ENCODE measurements at places on chromosomes 5 and 9. TPM values are rescaled to one million over a fixed set of nuclear protein-coding genes. Genes with fewer than 3 reads are reported as not detected.

DNA sequence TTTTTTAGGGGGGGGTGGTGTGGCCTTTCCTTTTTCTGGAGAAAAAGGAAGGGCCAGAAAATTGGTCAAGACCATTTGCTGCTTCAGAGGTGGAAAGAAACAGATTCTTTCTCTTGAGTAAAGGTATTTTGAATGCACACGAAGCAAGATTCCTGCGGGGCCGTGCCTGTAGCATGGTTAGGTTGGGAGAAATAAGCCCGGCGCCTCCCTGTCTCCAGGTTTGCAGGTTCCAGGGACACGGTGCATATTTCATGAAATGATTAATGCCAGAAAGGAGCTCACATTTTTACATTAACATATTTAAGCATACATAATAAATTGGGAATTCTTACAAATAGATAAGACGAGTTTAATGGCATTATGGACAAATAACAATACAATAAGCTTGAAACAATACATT lies 409.5 kb upstream of the IRX1 start:
- H3K36me3 ChIP-seq: no peaks in the 10 kb centered on the region
- no peak overlapping the region for H3K27ac ChIP-seq
- no peak for DNase-seq
- no peaks in the 10 kb centered on the region for H3K4me1 ChIP-seq
- H3K4me3 ChIP-seq: no peak overlapping the region

DNA sequence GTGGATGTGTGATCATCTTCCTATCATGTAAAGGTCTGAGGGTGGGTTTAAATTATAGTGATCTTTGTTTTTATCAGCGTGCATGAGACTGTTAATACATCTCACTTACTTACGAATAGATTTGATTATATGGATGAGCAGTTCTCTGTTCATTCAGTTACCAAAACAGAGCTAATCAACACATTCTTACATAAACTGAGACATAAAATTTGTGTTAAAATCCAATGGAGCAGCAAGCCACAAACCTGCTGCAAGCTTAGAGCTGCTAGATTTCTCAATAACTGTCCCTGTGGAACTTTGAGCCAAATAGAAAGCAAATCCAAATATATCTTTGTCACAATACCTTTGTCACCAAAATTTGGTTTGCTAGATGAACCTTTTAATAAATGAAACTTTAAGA lies 50.1 kb downstream of the NUDT12 start:
- H3K4me1 ChIP-seq: no peaks in the 10 kb centered on the region
- no peak for DNase-seq
- H3K27ac ChIP-seq: no peak overlapping the region
- no peak overlapping the region for H3K4me3 ChIP-seq
- H3K36me3 ChIP-seq: no peaks in the 10 kb centered on the region

DNA sequence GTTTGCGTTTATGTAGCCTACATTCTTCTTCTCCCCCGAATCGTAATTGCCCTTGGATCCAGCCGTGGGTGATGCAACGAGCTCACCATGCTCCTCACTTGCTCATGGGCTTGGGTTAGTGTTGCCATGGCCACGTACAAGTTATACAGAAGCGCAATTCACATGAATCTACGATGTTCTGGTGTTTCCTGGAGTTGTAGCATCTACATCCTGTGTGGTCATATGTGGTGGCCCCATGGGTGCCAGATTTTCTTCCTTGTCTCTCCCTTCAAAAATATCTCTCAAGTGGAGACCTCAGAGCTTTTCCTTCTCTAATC lies 115.3 kb downstream of the TLE4 start:
- no peaks in the 10 kb centered on the region for H3K27me3 ChIP-seq
- no peak overlapping the region for H3K4me3 ChIP-seq
- H3K27ac ChIP-seq: no peak overlapping the region
- no peaks in the 10 kb centered on the region for H3K36me3 ChIP-seq

GRCh38 chr5:149837680-149838269 lies 106.8 kb downstream of the PDE6A start:
- no peak overlapping the region for H3K4me3 ChIP-seq
- H3K27me3 ChIP-seq: no peaks in the 10 kb centered on the region
- H3K36me3 ChIP-seq: peaks cover 45% of the 10 kb centered on the region
- peaks cover 18% of the 10 kb centered on the region for H3K4me1 ChIP-seq
- DNase-seq: peak; percentile 47

DNA sequence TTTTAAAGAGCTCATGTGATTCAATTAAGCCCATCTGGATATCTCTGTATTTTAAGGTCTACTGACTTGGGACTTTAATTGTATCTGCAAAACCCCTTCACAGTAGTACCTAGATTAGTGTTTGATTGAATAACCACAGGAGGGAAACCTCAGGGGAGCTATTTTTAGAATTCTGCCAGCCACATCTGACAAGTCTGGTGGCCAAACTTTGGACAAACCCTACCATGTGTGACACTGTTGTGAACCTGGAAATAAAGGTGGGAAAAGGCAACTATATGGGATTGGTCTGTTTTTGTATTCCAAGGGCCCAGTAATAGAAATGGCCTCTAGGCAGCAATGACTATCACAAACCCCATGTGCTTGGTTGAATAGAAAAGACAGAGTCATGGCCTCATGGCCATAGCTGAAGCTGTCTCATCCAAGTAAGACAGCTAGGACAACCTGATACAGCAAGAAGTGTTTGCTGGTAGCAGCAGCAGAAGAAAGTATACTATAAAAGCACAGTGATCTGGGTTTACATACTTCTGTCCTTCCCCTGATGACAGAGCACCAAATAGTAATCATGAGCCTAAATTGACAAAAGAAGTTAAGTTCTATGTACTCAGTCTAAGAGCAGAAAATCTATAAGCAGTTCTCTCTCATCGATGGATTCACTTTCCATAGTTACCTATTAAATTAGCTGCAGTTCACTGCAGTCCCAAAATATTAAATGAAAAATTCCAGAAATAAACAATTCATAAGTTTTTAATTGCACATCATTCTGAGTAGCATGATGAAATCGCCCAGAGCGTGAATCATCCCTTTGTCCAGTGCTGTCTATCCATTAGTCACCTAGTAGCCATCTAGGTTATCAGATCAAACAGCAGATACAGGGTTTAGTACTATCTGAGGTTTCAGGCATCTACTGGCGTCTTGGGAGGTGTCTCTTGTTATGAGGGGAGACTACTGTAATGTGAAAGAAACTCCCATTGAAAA lies 189.8 kb downstream of the ARHGAP26 start:
- H3K27ac ChIP-seq: no peak overlapping the region
- H3K4me3 ChIP-seq: no peak overlapping the region
- H3K36me3 ChIP-seq: no peaks in the 10 kb centered on the region
- peaks cover 5% of the 10 kb centered on the region for H3K4me1 ChIP-seq

DNA sequence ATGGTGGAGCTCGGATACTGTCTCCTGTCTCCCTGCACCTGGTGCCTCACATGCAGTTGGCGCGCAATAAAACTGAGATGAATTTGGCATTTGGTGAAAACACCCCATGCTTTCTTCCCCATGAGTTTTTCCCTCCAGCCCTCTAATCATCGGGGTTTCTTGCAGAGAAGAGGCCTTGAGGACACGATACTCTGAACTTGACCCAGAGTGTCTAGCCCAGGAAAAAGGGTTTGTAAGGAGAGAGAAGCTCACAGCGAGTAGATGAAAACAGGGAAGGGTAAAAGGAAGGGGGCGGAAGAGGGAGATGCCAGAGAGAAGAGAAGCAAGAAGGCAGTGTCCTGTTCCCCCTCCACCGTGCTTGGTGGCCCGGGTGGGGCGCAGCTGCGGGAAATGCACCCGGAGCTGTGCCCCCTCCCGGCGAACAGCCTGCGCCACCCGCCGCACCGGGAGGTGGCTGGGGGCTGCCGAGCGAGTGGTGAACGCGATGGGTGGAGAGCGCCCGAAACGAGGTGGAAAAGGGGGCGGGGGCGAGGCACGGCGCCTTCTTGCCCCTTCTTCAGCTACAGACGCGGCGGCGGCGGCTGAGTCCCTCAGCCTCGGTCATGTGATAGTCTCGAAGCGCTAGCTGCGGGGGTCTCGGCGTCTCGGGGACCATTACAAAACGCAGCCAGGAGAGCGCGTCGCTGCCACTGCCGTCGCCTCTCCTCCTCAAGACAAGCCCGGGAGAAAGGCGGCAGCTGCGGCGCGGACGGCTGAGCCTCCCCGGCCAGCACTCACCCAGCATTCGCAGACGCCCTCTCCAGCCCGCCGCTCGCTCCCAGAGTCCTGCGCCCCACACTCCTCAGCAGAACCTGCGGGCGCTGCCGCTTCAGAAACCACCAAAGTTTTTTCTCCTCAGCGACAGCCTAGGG lies 1.1 kb upstream of the FOXB2 start:
- no peaks in the 10 kb centered on the region for H3K36me3 ChIP-seq
- H3K4me3 ChIP-seq: peak overlapping the region; percentile 10
- no peak overlapping the region for H3K27ac ChIP-seq
- H3K27me3 ChIP-seq: peaks cover 97% of the 10 kb centered on the region
- DNase-seq: no peak
- H3K4me1 ChIP-seq: peaks cover 58% of the 10 kb centered on the region

- no peak for DNase-seq
- peak overlapping the region; percentile 93 for H3K27ac ChIP-seq
- no peak overlapping the region for H3K4me3 ChIP-seq
- H3K27me3 ChIP-seq: no peaks in the 10 kb centered on the region
Measured at GRCh38 chr9:134554373-134555093, 87.1 kb upstream of the COL5A1 start.

GRCh38 chr9:130122456-130122855 lies 49.7 kb upstream of the NCS1 start:
- H3K36me3 ChIP-seq: peaks cover 42% of the 10 kb centered on the region
- H3K4me1 ChIP-seq: peaks cover 61% of the 10 kb centered on the region
- peak overlapping the region; percentile 84 for H3K27ac ChIP-seq

GRCh38 chr5:111401906-111402305 lies 110.4 kb downstream of the STARD4 start:
- no peaks in the 10 kb centered on the region for H3K36me3 ChIP-seq
- no peak overlapping the region for H3K27ac ChIP-seq
- no peaks in the 10 kb centered on the region for H3K27me3 ChIP-seq
- no peaks in the 10 kb centered on the region for H3K4me1 ChIP-seq
- no peak overlapping the region for H3K4me3 ChIP-seq

- no peak overlapping the region for H3K27ac ChIP-seq
- H3K4me3 ChIP-seq: no peak overlapping the region
- no peaks in the 10 kb centered on the region for H3K36me3 ChIP-seq
- DNase-seq: no peak
Measured at GRCh38 chr5:14054965-14055963, 87.9 kb upstream of the TRIO start.

GRCh38 chr5:71743155-71743554 lies 24.1 kb downstream of the CARTPT start:
- DNase-seq: peak; percentile 61
- H3K27ac ChIP-seq: no peak overlapping the region
- H3K4me3 ChIP-seq: no peak overlapping the region
- no peaks in the 10 kb centered on the region for H3K36me3 ChIP-seq
- no peaks in the 10 kb centered on the region for H3K4me1 ChIP-seq

GRCh38 chr9:70484232-70485130 lies 70.0 kb upstream of the KLF9 start:
- DNase-seq: peak; percentile 66
- H3K36me3 ChIP-seq: no peaks in the 10 kb centered on the region
- no peak overlapping the region for H3K4me3 ChIP-seq

DNA sequence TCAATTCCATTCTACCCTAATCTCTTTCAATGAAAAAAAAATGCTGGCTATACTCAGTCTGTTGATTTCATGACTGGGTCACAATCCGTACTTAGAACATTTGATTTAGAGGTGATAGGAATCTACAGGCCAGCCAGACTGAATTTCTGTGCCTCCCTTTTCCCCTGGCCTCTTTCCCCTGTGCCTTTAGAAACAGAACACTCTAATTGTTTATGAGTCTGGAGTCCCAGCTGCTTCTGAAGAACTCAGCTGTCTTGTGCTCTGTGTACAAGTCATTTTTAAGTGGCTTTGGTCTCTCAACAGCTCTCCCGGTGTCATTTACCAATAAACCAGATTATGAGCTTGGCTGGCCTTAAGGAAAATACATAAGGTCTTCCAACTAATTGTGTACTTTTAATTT lies 94.1 kb upstream of the ITGA2 start:
- peaks cover 3% of the 10 kb centered on the region for H3K36me3 ChIP-seq
- no peaks in the 10 kb centered on the region for H3K27me3 ChIP-seq
- H3K4me3 ChIP-seq: no peak overlapping the region
- no peak overlapping the region for H3K27ac ChIP-seq
- peaks cover 8% of the 10 kb centered on the region for H3K4me1 ChIP-seq

DNA sequence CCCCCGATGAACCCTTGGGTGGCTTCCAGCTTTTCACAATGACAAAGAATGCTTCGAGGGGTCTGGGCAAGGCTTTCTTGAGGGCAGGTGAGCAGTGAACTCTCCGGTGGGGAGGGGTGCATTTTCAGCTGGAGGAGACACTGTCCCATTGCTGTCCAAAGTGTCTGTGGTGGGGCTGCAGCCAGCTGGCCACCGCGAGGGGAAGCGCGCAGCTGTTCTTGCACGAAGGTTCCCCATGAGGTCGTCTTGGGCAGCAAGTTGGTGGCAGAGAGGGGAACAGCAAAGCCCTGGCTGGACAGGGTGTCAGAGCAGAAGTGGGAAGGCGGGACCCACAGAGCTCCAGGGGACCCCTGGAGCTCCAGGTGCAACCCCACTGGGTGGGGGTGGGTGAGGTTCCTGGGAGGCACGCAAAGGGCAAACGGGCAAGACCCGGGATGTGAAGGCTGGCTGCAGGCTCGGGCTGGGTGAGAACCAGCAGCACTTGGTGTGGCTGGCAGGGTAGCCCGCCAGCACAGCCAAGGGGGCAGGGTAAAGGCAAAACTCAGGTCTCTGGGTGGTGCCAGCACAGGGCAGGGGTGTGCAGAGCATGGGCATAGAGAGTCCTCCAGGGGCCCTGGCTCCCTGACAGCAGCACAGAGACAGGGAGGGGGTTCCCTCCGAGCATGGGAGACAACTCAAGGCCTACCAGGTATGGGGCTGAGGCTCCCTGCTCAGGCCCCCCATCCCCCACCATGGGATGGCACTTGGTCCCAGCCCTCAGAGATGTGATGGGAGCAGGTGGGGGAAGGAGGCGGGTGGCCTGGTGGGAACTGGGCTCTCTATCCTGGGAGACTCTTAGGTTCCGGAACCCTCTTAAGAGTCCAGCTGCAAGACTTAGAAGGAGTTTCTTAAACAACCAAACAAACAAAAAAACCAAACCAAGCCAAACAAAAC lies 26.6 kb downstream of the TSPAN17 start:
- DNase-seq: no peak
- no peak overlapping the region for H3K4me3 ChIP-seq
- H3K4me1 ChIP-seq: peaks cover 9% of the 10 kb centered on the region
- no peak overlapping the region for H3K27ac ChIP-seq
- H3K27me3 ChIP-seq: peaks cover 40% of the 10 kb centered on the region

GRCh38 chr5:78738693-78739300 lies 90.2 kb upstream of the LHFPL2 start:
- no peak overlapping the region for H3K27ac ChIP-seq
- no peaks in the 10 kb centered on the region for H3K36me3 ChIP-seq
- DNase-seq: no peak
- H3K27me3 ChIP-seq: no peaks in the 10 kb centered on the region

GRCh38 chr5:111461255-111461671 lies 51.1 kb downstream of the STARD4 start:
- no peaks in the 10 kb centered on the region for H3K27me3 ChIP-seq
- no peak overlapping the region for H3K27ac ChIP-seq
- no peak overlapping the region for H3K4me3 ChIP-seq

SH3PXD2B gene
- polyA plus RNA-seq: 41.6 TPM

ABO gene
- 0.70 TPM for polyA plus RNA-seq

SLC27A6 gene
- polyA plus RNA-seq: 1.00 TPM

TMEM174 gene
- not detected for polyA plus RNA-seq

NIPSNAP3A gene
- polyA plus RNA-seq: 55.8 TPM

IFNA2 gene
- not detected for polyA plus RNA-seq

PCDHB12 gene
- polyA plus RNA-seq: 2.5 TPM

IL13 gene
- 0.17 TPM for polyA plus RNA-seq

Data from muscle of leg (tissue), 16 donors.